A673 (cell line): ENCODE measurements at places on chromosomes 7 and 10.

DNA sequence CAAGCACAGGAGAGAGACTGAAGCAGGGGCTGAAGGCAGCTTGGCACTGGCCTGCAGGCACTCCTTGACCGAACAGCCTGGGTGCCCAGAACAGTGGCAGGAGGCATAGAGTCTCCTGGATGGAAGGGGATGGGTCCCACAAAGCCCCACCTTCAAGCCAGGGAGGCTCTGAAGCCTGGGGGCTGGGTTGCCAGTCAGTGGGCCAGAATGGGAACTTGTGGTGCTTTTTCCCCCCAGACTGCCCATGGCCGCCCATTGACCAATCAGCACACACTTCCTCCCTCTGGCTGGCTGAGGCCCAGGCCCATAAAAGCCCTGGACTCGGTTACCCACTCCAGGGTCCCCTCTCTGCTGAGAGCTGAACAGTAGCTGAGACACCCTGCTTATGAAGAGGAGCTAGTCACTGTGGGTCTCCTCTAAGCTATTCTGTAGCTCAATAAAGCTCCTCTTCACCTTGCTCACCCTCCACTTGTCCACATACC, 109.6 kb downstream of the ELAPOR2 start:
- peaks cover 18% of the 10 kb centered on the region for H3K27me3 ChIP-seq
- no peak overlapping the region for H3K27ac ChIP-seq
- DNase-seq: no peak
- H3K36me3 ChIP-seq: no peaks in the 10 kb centered on the region
- H3K4me1 ChIP-seq: no peaks in the 10 kb centered on the region
- no peak overlapping the region for H3K4me3 ChIP-seq

DNA sequence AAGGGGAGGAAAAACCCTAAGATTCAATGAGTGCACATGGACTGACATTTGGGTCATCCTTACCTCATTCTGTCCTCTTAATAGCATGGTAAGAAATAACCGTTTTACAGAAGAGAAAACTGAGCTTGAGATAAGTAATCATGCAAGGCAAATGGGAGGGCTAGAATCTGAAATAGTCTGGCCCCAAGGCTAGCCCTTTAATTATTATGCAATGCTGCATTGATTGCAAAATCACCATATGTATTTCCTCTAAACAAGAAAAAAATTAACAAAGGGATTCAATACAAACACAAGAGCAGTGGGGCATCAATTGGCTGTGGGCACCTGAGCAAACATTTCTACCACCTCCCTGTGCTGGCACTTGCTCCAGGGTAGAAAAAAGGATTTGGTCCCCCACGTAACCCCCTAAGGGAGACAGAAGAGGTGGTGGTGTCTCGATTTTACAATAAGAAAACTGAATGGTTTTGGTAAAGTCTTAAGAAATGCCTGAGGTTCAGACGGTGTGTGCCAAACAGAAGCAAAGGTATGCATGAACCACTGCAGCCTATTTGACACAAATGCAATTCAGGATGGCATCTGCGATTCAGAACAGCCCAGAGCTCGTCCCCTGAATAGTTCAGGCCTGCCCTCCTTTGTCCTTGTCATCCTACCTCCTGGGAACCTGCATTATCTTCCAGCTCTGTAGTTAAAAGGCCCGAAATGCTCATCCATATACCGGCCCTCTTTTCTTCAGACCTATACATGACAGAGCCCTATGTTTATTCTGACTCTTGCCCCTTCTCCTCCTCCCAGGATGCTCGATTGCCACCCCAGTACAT, 23.6 kb downstream of the PIP4K2A start:
- no peak overlapping the region for H3K27ac ChIP-seq
- no peaks in the 10 kb centered on the region for H3K27me3 ChIP-seq
- DNase-seq: no peak
- H3K36me3 ChIP-seq: no peaks in the 10 kb centered on the region

- no peaks in the 10 kb centered on the region for H3K36me3 ChIP-seq
- H3K27me3 ChIP-seq: no peaks in the 10 kb centered on the region
- no peak for DNase-seq
- no peaks in the 10 kb centered on the region for H3K4me1 ChIP-seq
- H3K27ac ChIP-seq: no peak overlapping the region
These were observed 165.0 kb upstream of the TCF7L2 start for GRCh38 chr10:112785089-112785488.

DNA sequence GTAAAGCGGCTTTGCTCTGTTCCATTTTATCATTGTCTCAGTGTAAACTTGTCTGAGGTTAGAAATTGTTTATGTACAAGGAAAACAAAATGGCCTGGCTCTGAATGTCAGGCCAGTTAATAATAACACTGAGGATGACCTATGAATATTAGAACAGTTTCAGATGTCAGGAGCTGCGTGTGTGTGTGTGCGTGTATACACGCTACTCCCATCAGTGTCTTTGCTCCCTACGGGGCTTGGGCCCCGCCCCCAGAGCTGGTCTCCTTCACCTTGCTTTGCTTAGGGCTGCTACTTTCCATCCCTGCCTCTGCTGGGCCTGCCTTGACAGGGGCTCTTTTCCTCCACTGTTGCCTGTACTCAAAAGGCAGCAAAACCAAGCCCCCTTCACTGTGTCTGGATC, 142.3 kb upstream of the BET1 start:
- H3K4me1 ChIP-seq: peaks cover 39% of the 10 kb centered on the region
- H3K4me3 ChIP-seq: no peak overlapping the region
- H3K36me3 ChIP-seq: no peaks in the 10 kb centered on the region
- H3K27ac ChIP-seq: peak overlapping the region; percentile 4
- no peaks in the 10 kb centered on the region for H3K27me3 ChIP-seq

- H3K36me3 ChIP-seq: no peaks in the 10 kb centered on the region
- DNase-seq: no peak
- H3K27me3 ChIP-seq: no peaks in the 10 kb centered on the region
- peak overlapping the region; percentile 60 for H3K4me3 ChIP-seq
- H3K27ac ChIP-seq: no peak overlapping the region
These were observed 1.7 kb upstream of the CCM2 start for GRCh38 chr7:44998153-44998871.

GRCh38 chr7:33421429-33421828, 292.1 kb downstream of the BBS9 start:
- H3K4me1 ChIP-seq: no peaks in the 10 kb centered on the region
- H3K27me3 ChIP-seq: no peaks in the 10 kb centered on the region
- no peak overlapping the region for H3K27ac ChIP-seq
- H3K4me3 ChIP-seq: no peak overlapping the region
- no peaks in the 10 kb centered on the region for H3K36me3 ChIP-seq

- H3K4me3 ChIP-seq: no peak overlapping the region
- DNase-seq: no peak
- no peaks in the 10 kb centered on the region for H3K36me3 ChIP-seq
- no peaks in the 10 kb centered on the region for H3K4me1 ChIP-seq
- H3K27ac ChIP-seq: no peak overlapping the region
- H3K27me3 ChIP-seq: no peaks in the 10 kb centered on the region
These were observed 47.6 kb downstream of the ABRAXAS2 start for GRCh38 chr10:124849111-124849773.

GRCh38 chr10:2949948-2950354, 117.4 kb upstream of the PFKP start:
- peak; percentile 47 for DNase-seq
- H3K36me3 ChIP-seq: no peaks in the 10 kb centered on the region
- no peaks in the 10 kb centered on the region for H3K4me1 ChIP-seq
- no peak overlapping the region for H3K4me3 ChIP-seq
- H3K27me3 ChIP-seq: no peaks in the 10 kb centered on the region

GRCh38 chr10:94178475-94179253, 184.1 kb downstream of the NOC3L start:
- H3K4me3 ChIP-seq: no peak overlapping the region
- no peaks in the 10 kb centered on the region for H3K4me1 ChIP-seq
- DNase-seq: no peak

- H3K36me3 ChIP-seq: no peaks in the 10 kb centered on the region
- DNase-seq: no peak
- peaks cover 60% of the 10 kb centered on the region for H3K4me1 ChIP-seq
- peak overlapping the region; percentile 77 for H3K27ac ChIP-seq
- H3K27me3 ChIP-seq: no peaks in the 10 kb centered on the region
- no peak overlapping the region for H3K4me3 ChIP-seq
These were observed 40.8 kb upstream of the KMT2E start for GRCh38 chr7:104973227-104973626.

DNA sequence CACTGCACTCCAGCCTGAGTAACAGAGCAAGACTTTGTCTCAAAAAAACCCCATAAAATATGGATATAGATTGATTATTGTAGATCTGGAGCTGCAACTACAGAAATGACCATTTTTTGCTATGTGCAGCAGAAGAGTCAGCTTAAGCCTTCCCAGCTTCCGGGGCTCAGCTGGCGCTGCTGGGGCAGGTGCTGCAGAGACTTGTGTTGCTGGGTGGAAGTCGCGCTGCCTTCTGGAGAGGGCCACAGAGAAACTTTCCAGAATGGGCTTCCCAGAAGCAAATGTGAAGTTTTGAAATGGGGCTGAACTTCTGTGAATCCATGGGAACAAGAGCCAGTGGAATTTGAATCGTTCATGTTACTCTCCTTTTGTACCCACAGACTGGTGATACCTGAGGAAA, 37.3 kb upstream of the RSBN1L start:
- H3K4me1 ChIP-seq: no peaks in the 10 kb centered on the region
- no peak overlapping the region for H3K4me3 ChIP-seq
- H3K27ac ChIP-seq: no peak overlapping the region
- DNase-seq: no peak
- H3K36me3 ChIP-seq: no peaks in the 10 kb centered on the region

DNA sequence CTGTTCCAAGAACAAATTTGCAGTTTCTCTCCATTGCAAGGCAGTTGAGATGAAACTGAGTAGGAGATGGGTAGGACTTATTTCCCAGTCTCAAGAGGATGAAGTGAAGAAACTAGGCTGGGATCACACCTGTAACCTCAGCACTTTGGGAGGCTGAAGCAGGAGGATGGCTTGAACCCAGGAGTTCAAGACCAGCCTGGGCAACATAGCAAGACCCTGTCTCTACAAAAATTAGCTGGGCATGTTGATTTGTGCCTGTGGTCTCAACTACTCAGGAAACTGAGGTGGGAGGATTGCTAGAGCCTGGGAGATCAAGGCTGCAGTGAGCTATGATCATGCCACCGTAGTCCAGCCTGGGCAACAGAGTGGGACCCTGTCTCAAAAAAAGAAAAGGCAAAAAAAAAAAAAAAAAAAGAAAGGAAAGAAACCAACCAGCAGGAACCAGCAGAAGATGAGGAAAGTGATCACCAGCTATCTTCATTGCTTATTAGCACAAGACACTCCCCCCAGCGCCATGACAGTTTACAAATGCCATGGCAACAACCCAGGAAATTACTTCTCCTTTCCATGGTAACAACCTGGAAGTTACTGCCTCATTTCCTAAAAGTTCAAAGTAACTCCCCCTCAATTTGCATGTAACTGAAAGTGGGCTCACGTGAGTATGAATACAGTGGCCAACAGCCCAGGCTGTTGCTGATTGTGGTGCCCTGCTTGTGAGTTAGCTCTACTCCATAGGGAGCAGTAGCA, 18.3 kb upstream of the ST8SIA6 start:
- H3K4me1 ChIP-seq: no peaks in the 10 kb centered on the region
- no peak overlapping the region for H3K4me3 ChIP-seq
- no peaks in the 10 kb centered on the region for H3K36me3 ChIP-seq
- peaks cover 11% of the 10 kb centered on the region for H3K27me3 ChIP-seq
- H3K27ac ChIP-seq: no peak overlapping the region
- DNase-seq: no peak

- no peaks in the 10 kb centered on the region for H3K27me3 ChIP-seq
- no peak overlapping the region for H3K4me3 ChIP-seq
- no peaks in the 10 kb centered on the region for H3K36me3 ChIP-seq
- peak; percentile 11 for DNase-seq
- H3K4me1 ChIP-seq: peaks cover 24% of the 10 kb centered on the region
These were observed 11.5 kb downstream of the SCRN1 start for GRCh38 chr7:29977886-29978651.
